ENCODE measurements at places on chromosomes 12 and 14.

DNA sequence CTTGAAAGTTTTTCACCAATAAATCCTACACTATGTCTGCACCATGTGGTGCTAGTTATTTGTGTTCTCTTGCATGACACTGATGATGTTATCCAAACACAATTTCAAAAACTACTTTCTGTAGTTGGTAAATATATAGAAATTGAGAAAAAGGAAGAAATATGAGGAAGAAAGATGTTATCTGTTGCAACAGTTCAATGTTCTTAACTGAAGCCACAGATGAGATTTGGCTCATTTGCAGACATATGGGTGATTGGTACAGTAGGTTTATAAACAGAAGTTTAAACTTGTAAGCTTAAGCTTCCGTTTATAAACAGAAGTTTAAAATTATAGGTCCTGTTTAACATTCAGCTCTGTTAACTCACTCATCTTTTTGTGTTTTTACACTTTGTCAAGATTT lies at the start of gene CLEC12A:
CLEC12A (plus strand) TSS at position 229 of the 400 bp plus-strand sequence. CDS start 188 bp downstream, outside the sequence.
- DNase-seq = peak; percentile 5

DNA sequence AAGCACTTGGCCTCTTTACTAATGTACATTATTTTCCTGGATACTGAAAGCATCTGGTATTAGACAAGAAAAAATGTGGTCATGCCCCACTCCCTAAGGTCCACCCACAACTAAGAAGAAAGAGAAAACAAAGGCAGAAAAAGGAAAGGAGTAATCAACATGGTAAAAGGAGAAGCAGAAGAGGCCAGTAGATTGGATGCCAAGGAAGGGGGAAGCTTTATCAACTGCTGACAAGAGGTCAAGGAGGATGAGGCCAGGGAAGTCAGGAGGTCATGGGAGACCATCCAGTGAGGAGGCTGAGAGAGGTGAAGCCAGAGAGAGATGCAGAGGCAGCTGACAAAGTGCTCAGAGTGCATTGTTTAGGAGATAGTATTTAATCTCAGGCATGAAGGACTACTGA lies 383.5 kb downstream of the ZFP36L1 start:
- DNase-seq = no peak

DNA sequence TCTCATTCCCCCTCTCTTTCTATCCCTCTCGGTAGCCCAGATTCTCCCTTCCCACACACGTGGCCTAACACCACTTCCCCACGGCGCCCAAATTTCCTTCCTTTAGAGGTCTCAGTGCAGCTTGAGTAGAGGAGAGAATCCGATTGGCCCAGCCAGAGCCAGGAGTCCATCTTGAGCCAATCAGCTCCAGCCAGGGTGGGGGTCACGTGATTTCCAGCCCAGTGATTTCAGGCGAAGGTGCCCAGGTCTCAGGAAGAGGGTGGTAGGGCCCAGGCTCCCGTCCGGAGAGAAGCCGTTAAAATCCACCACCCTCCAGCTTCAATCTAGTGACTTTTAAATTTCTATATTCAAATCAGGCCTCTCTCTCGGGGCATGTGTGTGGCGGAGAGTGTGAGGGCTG lies 45.2 kb upstream of the MYL2 start:
- DNase-seq = no peak

DNA sequence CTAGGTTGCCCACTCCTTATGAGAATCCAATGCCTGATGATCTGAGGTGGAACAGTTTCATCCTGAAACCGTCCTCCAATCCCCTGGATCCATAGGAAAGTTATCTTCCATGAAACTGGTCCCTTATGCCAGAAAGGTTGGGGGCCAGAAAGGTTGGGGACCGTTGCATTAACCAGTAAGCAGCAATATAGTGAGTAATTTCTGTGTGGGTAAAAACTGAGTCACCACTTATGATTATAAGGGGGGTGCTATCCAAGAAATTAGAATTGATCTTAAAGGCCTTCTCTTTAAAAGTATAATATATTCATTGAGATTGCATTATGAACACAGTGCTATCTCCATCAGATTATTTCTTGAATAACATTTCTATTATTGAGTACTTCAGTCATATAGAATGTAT lies 97.2 kb downstream of the PCNX1 start:
- no peak for DNase-seq

GRCh38 chr14:91873471-91874415 lies 6.4 kb upstream of the TC2N start:
- no peak for DNase-seq

DNA sequence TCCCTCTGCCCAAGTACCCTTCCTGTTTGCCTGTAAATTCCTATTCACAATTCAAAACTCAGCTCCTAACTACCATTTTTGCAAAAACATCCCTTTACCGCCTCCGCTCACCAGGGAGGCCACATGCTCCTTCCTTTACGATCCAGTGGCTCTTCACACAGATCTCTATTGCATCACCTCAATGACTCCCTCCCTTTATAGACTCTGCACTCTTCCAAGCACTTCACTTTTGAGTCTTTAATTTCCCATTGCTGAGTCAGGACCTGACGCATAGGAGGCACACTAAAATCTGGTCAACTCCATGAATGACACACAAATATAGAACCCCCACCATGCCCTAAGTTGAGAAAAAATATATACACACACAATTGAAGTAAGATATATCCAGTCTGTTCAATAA lies 45.9 kb downstream of the PPP1R13B start:
- peak; percentile 80 for DNase-seq

GRCh38 chr12:97616946-97617345 lies 154.3 kb downstream of the RMST start:
- no peak for DNase-seq

DNA sequence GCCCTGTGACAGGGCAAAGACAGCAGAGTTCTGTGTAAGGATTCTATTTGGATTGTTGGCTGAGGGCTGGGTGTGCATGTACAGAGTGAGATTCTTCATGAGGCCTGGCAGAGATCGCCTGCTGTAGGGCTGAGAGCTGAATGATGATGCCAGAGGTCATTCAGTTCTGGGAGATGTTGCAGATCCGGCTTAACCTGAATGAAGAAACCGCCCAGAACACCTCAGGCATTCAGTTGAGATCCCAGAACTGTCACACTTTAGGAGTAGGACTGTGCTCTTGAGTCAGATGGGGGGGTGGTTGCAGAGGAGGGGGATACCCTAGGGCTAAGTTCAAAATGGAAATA lies 5.8 kb upstream of the EVL start:
- no peak for DNase-seq

- no peak for DNase-seq
Measured at GRCh38 chr12:132723015-132723763, 12.5 kb downstream of the PGAM5 start.

GRCh38 chr14:95265106-95266094 lies 54.3 kb downstream of the CLMN start:
- peak; percentile 86 for DNase-seq

GRCh38 chr12:93417967-93418480 lies 23.7 kb downstream of the UBE2N start:
- DNase-seq = no peak

- DNase-seq = no peak
Measured at GRCh38 chr14:35202195-35202594, 79.8 kb downstream of the PRORP start.

DNA sequence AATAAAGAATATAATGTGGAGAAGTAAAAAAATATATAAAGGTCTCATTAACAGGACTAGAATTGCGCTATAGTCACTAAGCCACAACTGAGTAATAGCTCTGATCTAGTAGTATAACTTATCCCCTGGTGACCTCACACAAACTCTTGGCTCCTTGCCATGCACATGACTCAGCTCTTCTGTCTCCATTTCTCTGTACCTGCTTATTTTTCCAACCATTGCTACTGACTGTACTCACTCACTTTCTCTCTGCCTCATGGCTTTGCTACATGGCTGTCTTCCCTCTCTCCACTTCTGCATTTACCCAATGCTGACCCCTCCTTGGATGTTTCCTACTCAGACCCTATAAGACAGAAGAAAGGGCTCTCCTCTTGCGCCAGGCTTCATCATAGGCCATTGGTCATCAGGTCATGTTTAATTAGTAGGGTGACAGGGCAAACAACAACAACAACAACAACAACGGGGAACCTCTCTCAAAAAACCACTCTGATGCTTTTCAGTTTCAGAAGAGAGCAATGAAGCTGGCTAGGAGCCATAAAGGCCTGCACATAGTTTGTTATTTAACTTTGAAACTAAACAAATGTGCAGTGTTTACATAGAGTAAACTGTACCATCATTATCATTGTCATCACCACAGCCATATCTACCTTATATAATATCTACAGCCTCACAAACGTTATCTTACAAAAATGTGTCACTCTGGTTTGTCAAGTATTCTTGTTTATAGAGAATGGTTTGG lies 25.6 kb upstream of the KRAS start:
- DNase-seq = peak; percentile 76

DNA sequence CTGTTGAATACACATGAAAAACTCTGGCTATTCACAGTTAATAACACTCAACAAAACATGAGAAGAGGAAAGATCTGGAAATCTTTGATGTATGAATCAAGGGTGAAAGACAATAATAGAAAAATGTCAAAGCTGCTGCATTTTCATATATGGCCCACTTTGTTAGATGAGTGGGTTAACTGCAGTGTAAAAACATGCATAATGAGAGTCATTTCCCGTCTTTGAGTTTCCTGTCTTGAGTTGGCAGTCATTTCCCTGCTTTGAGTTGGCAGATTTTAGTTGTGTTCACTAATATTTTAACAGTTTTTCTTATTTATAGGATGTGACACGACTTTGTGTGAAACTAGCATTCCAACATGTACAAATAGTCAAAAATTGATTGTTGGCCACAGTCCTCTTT lies 87.9 kb upstream of the PTPRQ start:
- no peak for DNase-seq

DNA sequence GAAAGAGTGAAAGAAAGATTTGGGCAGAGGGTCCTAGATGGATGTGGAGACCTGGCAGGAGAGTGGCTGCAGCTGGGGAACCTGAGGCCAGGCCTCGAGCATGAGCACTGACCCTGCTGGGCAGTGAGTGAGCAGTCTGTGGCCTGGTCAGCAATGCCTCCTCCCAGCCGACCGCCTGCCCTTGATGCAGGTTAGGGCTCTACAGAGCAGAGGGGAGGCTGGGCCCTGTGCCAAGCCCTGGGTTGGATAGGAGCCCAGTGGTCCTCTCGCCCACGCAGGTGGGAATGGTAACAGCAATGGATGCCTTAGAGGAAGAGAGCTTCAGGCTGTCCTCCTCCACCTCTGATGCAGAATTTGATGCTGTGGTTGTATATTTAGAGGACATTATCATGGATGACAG lies 59.8 kb downstream of the RAB35 start:
- DNase-seq = no peak

GRCh38 chr12:1611803-1612572 lies 17.0 kb upstream of the WNT5B start:
- peak; percentile 92 for DNase-seq

GRCh38 chr14:61632807-61633206 lies 62.5 kb upstream of the HIF1A start:
- no peak for DNase-seq

DNA sequence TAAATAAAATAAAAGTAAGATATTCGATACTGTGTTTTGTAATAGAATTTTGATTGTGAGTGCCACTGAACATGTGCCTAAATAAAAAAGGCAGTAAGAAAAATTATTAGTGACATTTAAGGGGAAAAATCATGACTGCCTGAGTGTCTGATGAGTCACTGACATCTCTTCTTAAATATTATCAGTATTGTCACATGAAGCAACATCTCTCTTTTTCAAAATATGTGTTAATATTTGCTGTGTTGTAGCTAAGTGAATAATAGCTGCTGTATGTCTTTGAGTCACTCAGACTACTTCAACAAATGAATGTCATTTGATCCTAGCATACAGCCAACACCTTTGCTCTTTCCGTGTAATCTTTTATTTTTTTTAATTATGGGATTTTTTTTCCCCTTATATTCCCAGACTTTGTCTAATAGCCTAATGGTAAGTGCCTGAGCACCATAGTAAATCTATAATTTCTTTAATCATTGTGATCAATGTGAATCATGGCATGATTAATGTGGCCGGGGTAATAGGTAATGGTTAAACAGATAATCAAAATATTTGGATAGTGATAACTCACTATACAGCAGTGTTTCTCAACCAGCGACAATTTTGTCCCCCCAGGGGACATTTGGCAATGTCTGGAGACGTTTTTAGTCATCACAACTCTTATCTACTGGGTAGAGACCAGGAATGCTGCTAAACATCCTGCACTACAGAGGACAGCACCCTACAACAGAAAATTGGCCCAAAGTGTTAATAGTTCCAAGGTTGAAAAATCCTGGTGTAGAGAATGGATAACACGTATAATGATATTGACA lies 11.7 kb upstream of the OTX2 start:
- DNase-seq = no peak

GRCh38 chr12:121424624-121424975 lies 24.7 kb downstream of the RNF34 start:
- no peak for DNase-seq

- DNase-seq = peak; percentile 51
Measured at GRCh38 chr14:64060648-64061096, 207.9 kb downstream of the SYNE2 start.

GRCh38 chr14:78690836-78691235 lies 520.7 kb downstream of the NRXN3 start:
- no peak for DNase-seq

- DNase-seq = peak; percentile 5
Measured at GRCh38 chr12:99154216-99154982, 493.2 kb upstream of the GARIN6 start.

- DNase-seq = no peak
Measured at GRCh38 chr12:98948343-98948949, 303.4 kb downstream of the APAF1 start.

DNA sequence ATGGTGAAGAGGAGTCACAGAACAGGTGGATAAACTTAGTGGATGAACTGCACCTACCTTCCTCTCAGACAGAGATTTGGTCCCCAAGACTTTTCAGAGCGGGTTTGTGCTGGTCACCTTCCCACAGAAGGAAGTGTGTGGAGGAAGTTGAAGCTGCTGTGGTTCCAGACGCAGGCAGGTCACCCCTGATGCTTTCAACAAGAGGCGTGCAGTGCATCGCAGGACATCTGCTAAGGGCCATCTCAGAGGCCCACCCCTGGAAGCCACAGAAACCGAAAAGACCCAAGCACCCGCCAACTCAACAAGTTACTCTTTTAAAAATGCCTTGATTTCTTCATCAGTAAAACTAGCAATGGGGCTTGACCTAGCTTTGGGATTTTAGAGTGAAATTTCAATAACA lies 1.0 kb upstream of the GPX2 start:
- no peak for DNase-seq

GRCh38 chr12:11075642-11076041 lies 13.5 kb upstream of the TAS2R46 start:
- DNase-seq = no peak

- DNase-seq = peak; percentile 90
Measured at GRCh38 chr14:61653507-61653906, 41.8 kb upstream of the HIF1A start.

DNA sequence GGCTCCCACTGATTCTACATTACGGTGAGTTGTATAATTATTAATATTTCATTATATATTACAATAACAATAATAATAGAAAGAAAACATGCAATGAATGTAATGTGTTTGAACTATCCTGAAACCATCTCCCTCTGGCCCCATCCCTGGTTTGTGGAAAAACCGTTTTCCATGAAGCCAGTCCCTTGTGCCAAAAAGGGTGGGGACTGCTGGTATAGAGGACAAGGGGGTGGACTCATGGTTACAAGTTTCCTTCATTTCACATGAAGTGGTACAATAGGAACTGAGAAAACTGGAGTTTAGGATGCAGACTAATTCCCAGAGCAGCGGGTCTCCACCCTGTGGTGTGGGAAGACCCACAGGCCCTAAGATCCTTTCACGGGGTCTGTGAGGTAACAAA lies 3.0 kb upstream of the C1RL start:
- no peak for DNase-seq

All from fibroblast of villous mesenchyme (primary cell).